ENCODE measurements at places on chromosomes 11 and 22.

DNA sequence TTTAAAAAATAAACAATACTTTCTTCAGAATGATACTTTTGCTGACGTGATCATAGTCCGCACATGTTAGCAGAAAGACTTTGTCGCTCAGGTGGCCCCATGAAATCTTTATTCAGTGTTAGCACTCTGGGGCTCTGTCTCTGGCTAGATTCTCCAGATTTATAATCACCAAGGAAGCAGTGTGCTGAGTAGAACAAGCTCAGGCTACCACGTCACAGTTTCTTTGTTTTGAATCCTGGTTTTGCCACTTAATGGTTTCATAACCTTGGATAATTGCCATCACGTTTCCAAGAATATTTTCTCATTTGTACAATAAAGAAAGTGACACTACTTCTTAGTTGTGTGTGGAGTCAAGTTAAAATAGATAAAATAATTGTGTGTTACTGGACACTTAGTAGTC, 3.9 kb upstream of the MUC15 start:
- DNase-seq, result no peak

- peak; percentile 50 for DNase-seq
Observed at GRCh38 chr11:119056421-119056999, 495 bp downstream of the HYOU1 start.

GRCh38 chr11:64687204-64687603, 35.8 kb downstream of the NRXN2 start:
- no peak for DNase-seq

- no peak for DNase-seq
Observed at GRCh38 chr11:72860592-72860991, 46.4 kb downstream of the ATG16L2 start.

DNA sequence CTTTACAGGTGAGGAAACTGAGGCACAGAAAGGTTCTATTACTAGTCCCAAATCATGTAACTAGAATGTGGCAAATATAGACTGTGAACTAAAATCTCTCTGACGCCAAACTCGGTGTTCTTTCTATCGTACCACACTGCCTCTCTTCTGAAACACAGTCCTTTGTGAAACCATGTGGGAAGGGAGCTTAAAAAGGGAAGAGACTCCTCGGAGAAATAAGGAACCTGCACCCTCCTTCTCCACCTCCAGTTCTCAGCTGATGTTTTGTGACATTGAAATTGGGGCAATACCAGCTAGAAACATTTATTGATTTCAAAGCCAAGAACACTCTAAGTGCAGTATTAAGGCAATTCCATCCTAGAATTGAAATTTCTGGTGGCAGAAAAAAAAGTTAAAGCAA, 76.4 kb upstream of the DRD2 start:
- no peak for DNase-seq

- DNase-seq, result no peak
Observed at GRCh38 chr22:44743804-44744211, 8.6 kb upstream of the ARHGAP8 start.

DNA sequence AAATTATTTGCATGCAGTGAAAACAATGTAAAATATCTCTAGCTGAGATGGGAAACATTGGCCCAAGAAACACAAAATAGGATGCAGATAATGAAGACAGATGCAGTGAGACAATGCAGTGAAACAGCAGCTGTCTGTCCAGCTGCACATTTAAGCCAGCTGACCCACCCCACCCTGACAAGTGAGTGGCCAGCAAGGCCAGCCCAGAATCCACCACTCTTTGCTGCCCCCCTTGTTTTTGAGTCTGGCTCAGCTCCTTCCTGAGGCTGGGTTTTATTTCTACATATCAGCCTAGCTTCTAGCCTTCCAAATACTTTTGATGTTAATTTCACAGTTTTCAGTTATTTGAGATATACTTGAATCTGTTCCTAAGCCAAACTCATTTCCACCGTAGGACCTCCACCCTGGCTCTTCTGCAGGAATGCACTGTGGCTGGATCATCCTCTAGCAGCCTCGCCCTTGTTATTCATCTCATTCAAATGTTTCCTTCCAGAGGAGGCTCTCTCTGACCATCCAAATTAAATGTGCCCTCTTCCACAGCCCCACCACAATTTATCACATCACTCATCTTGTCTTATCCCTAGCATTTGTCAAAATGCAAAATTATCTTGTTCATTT, 154.1 kb upstream of the POU2AF2 start:
- no peak for DNase-seq

GRCh38 chr11:34890089-34890488, 26.1 kb downstream of the APIP start:
- no peak for DNase-seq

- no peak for DNase-seq
Observed at GRCh38 chr11:61972112-61972671, 4.8 kb upstream of the FTH1 start.

GRCh38 chr22:42967933-42968332, 47.0 kb downstream of the PACSIN2 start:
- DNase-seq, result no peak

- DNase-seq, result no peak
Observed at GRCh38 chr11:78327945-78328344, 89.7 kb downstream of the GAB2 start.

DNA sequence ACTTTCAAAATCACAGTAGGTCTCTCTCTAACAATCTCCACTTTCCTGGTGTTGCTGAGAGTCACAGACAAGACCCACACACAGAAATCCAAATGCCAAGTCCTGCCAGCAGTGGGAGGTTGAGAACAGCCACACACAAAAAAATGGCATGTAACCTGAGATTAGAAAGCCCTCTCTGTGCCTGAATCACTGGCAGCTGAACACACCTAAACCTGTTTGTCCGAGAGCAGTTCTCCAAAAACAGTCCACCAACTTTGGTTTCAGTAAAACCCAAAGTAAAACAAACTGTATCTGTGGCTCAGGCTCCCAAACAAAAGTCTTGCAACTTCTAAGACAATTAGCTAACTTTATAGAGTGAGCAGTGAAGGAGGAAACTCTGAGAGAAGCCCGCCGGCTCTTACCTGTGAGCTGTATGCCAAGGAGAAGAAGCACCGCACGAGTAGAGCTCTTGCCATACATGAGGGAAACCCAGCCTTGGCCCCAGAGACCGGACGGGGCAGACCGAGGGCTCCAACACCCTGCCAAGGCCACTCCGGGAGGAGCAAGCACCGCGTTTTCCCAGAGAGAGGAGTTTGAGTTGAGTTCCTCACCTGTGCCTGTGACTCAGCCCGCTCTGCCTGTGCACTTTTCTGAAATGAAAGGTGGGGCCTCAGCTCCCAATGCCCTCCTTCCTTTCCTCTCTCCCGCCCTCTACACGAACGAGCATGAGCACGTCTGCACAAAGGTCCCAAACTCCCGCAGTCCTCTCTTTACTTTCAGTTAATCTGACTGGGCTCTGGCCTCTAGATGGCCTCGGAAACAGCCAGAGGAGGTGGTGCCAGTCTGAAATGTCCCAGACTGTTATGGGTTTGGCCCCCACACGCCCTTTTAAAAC, at the start of gene MPZL2:
Gene MPZL2 (minus strand): TSS at position 603 of the 874 bp plus-strand sequence. CDS start 144 bp downstream, at position 459.
- DNase-seq, result peak; percentile 41

DNA sequence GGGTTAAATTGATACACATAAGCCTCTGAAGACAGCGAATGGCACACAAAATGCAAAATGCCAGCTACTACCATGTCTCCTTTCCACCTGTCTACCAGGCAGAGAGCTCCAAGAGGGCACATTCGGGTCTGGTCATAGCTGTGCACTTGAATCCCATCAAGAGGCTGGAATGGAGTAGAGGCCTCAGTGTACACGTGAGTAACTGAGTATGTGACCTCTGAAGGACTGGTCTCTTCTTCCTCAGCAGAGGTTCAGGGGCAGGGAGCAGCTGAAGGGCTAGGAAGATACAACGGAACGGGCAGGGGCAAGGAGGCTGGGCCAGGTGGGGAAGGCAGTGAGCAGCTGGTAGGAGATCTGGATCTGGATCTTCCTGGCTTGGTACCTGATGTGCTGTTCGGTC, 56.3 kb upstream of the PHOX2A start:
- DNase-seq, result no peak

DNA sequence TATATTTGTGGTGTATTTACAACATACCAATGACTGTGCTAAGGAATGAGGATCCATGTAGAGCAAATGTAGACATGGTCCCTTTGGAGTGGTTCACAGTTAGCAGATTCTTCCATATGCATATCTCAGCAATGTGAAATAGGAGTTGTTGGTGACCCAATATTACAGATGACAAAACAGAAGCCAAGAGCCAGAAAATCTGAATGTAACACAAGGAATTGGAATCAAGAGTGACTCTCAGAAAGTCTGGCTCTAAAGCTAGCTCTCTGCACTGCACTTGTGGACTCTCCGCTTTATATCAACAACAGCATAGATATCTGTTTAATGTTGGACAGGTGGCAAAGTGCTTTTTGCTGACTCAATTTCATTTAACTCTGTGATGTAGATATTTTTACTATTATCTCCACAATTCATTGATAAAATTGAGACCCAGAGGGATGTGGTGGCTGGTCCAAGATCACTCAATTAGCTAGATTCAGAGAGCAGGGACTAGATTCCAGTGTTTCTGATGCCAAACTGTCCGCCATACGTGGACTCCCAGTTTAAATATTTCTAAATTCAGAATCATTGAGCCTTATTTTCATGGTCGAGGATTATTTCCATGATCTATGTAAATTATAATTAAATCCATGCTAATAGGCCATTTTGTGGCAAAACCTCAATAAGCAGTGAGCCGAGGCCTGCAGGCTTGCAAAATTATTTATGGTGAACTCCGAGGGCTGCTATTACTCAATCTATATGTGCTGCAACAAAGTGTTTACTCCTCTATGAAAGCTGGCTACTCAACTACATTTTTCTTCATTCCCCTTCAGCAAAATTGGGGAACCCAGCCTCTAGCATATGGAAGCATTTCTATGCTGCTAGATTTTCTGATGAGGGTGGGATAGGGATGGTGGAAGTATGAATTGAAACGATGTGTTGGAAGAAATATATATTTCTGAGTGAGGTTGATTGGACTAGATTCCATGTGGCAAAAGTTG, 21.1 kb upstream of the TENM4 start:
- no peak for DNase-seq

DNA sequence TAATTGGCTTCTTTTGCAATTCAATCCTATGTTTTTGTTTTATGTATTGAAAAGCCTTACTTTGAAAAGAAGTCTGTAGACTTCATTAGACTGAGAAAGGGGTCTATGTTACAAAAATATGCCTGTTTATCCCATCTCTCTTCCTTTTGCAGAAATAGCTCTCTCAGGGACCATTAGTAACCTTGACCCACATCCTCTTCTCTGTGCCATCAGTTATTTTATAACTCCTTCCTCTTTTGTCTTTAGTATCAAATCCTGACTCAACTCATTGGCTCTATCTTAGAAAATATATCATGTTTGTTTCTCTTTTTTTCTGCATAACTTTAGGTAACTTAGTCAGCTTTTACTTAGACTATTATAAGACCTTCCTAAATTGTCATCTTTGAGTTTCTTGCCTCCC, 20.3 kb downstream of the ZC3H12C start:
- no peak for DNase-seq

GRCh38 chr11:72573072-72573854, 101.0 kb downstream of the PDE2A start:
- DNase-seq, result peak; percentile 45

- no peak for DNase-seq
Observed at GRCh38 chr11:114170226-114170625, 110.7 kb downstream of the ZBTB16 start.

DNA sequence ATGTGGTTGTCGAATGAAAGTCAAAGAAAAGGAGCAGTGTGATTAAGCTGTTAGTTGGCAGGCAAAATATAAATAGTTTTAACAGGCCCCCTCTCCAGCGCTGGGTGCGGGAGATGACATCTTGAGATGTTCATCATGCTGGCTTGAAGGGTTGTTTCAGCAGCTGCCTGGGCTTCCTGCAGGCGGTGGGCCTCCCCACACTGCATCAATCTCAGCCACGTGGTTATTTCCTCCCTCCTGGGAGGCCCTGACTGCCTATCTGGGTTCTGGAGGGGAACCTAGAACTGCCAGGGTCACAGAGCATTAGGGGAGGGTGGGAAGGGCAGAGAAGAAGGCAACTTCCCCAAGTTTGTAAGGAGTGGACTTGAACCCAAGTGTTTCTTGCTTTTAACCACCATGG, 173.3 kb upstream of the SYT13 start:
- DNase-seq, result no peak

GRCh38 chr11:1931341-1932104, 12.0 kb downstream of the TNNT3 start:
- no peak for DNase-seq

- DNase-seq, result no peak
Observed at GRCh38 chr11:57434640-57435546, 8.0 kb upstream of the SLC43A3 start.

- DNase-seq, result no peak
Observed at GRCh38 chr22:19629331-19629719, 85.0 kb upstream of the SEPTIN5 start.

- no peak for DNase-seq
Observed at GRCh38 chr22:48057116-48057835, 1294.8 kb downstream of the TBC1D22A start.

DNA sequence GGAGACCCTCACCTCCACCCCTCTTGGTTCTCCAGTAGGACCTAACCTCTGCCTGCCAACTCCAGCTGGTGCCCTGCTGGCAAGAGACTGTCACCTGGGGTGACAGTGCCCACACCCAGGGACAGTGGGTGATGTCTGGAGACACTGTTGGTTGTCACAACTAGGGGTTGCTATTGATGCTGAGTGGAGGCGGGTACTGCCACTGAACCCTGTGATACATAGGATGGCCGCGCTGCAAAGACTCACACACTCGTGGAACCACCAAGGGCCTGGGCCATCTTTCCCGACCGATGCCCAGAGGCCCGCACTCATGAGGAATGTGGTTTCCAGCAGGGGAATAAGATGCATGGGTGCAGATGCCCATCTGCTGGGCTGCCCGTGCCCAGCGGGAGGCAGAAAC, 143.2 kb downstream of the SHANK2 start:
- DNase-seq, result no peak

GRCh38 chr22:26055693-26056092, 113.6 kb upstream of the SEZ6L start:
- DNase-seq, result no peak

DNA sequence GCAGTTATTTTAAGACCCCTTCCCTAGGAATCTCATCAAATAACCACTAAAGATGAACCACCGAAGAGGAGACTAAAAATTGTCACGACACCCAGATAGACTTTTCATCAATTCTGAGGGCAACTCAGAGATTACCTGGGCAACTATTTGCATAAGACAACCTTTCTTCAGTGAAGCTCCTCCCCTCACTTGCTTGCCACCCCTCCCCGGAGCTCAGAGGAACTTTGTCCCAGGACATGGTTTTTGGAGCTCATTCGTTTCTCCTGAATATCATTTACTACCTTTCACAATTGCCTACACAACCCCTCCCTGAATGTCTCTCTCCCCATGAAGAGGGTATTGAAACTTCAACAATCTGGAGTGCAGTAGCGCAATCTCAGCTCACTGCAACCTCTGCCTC, 3.9 kb downstream of the AGBL2 start:
- no peak for DNase-seq

Data from stimulated activated CD4-positive, alpha-beta T cell treated with anti-CD3 and anti-CD28 coated beads, Interleukin-2, amount 100 ng/mL, for 24 hours (primary cell).